Activated T-cell treated with anti-CD3 and anti-CD28 coated beads, Interleukin-2, amount 50 U/mL, for 72 hours (primary cell): ENCODE measurements at places on chromosomes 3 and 15. TPM values are rescaled to one million over a fixed set of nuclear protein-coding genes. Genes with fewer than 3 reads are reported as not detected.

Gene MLF1
- total RNA-seq, result 2.9 TPM

DNA sequence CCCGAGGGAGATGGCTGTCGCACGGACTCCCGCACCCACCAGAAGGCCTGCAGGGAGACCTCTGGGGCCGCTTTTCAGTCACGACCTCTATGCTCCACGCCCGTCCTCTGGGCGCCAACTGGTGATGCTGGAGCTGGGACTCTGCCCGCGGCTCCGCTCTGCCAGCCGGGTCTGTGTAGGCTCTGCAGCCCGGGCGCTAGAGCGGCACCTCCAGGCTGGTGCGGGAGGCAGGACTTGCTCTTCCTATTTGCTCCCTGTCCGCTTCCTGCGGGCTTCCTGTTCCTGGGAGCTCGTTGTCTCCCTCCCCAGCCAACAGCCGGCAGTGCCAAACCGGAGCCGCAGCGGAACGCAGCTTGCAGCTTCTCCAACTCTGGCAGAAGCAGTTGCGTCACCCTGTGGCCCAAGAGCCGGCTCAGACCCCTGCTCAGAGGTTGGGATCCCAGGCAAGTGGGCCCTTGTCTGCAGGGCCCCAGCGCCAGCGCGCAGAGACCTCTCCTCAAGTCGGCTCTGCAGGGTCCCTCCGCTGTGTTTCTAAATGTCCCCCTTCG is 285.9 kb downstream of the XXYLT1 start:
- no peak for DNase-seq

GRCh38 chr3:146796078-146796477 is 190.9 kb upstream of the PLSCR5 start:
- no peak for DNase-seq

- no peak for DNase-seq
These were observed 59.0 kb downstream of the FEM1B start for GRCh38 chr15:68336516-68336915.

DNA sequence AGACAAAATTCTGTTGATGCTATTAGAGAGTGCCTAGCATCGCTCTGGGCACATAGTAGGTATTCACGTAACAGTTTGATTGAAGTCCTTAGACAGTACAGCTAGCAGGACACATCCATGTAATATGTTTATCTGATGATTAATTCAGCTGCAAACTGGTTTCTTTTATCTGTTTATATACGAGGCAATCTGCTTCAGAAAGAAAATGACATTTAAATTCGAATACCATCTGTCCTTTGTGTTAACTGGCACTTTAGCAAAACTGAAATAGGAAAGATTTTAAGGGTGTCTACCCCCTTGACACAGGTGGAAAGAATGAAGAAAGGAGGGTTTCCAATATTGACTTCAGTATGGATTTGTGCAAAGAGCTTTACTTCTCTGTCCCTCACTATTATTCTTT is 192.5 kb downstream of the MFSD1 start:
- no peak for DNase-seq

Gene EPHB3
- 0.50 TPM for total RNA-seq

- no peak for DNase-seq
These were observed 13.8 kb upstream of the TXNRD3 start for GRCh38 chr3:126668450-126669401.

DNA sequence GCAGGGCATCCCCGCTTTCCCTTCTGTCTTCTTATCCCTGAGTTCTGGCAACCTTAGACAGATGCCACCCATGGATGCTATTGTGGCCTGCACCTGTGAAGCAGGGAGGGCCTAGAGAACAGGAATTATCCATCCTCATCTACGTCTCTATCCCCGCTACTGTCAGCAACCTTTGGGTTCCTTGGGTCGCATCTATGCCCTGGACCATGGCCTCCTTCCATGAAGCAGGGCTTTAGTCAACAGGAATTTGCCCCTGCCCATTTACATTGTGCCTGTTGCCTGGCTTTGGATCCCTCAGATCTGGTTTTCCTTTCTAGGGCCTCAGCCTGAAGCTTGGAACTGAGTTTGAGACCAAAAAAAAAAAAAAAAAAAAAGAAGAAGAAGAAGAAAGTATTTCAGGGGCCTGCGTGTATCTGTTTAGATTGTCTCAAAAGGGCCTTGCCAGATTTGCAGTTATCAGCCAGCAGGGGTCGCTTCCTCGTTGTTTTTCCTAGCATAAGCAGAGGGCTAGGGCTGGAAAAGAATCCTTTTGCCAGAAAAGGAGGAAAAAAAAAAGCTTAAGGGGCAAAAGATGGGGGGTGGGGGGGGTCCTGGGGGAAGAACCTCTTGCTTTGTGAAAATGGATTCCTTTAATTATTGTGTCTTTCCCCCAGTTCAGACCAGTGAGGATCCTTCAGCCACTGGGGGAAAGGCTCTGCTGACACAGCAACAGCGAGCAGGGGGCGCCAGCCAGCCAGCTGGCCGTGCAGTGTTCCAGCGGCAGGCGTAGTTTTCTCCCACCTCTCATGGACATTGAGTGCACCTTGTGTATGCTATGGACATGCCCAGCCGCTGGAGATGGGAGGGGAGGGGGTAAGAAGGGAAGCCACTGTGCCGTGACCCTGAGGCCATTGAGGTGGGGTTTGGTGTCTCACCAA is 65.7 kb upstream of the ALDH1L1 start:
- peak; percentile 18 for DNase-seq

GRCh38 chr15:23035964-23036566 is 3.3 kb downstream of the TUBGCP5 start:
- DNase-seq, result peak; percentile 65

- DNase-seq, result peak; percentile 71
These were observed 35.9 kb downstream of the SAXO2 start for GRCh38 chr15:82298520-82298919.

Gene TERC
- 23.0 TPM for total RNA-seq

Gene UROC1
- not detected for total RNA-seq

- DNase-seq, result no peak
These were observed 12.3 kb downstream of the MEGF11 start for GRCh38 chr15:66241087-66241907.
